ENCODE measurements at places on chromosomes 2 and 18.

GRCh38 chr2:108907822-108908712 lies 81.0 kb downstream of the EDAR start:
- no peak for DNase-seq

DNA sequence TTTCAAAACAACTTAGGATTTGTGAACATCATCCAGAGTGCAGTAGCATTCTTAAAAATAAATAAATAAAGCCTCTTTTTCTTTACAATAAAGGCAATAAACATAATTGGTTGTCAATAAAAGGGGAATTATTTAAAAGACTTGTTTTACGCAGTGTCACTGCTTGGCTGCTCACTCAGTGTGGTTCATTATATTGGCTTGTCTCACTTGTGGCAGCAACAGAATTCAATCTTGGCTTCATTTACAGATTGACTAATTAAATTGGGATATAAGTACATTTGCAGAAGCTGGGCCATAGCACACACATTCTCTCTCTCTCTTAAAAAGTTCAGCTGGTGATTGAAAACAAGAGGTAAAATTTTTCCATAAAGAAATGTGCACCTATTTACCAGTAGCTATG lies 1027.6 kb downstream of the LRP1B start:
- no peak for DNase-seq

DNA sequence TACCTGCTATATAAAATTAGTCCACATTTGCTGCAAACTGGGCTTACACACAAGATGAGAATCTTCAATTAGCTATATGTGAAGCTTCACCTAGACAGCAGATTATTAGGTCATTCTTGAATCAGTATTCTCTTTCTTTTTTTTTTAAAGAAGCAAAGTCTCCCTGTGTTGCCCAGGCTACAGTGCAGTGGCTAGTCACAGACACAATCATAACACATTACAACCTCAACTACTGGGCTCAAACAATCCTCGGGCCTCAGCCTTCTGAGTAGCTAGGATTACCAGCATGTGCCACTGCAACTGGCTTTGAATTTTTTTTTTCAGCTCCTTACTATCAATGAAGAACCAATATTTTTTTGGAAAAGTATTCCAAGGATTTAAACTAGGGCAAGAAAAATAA lies 30.5 kb downstream of the OLA1 start:
- DNase-seq, result no peak

GRCh38 chr2:71512386-71512785 lies 59.0 kb downstream of the DYSF start:
- no peak for DNase-seq

GRCh38 chr2:176638167-176639015 lies 369.1 kb downstream of the MTX2 start:
- peak; percentile 55 for DNase-seq

GRCh38 chr2:240996834-240997140 lies 1.6 kb upstream of the SNED1 start:
- DNase-seq, result no peak

GRCh38 chr2:118769707-118770400 lies 77.6 kb downstream of the EN1 start:
- DNase-seq, result no peak

- no peak for DNase-seq
Measured at GRCh38 chr2:111984213-111984604, 70.9 kb upstream of the TMEM87B start.

DNA sequence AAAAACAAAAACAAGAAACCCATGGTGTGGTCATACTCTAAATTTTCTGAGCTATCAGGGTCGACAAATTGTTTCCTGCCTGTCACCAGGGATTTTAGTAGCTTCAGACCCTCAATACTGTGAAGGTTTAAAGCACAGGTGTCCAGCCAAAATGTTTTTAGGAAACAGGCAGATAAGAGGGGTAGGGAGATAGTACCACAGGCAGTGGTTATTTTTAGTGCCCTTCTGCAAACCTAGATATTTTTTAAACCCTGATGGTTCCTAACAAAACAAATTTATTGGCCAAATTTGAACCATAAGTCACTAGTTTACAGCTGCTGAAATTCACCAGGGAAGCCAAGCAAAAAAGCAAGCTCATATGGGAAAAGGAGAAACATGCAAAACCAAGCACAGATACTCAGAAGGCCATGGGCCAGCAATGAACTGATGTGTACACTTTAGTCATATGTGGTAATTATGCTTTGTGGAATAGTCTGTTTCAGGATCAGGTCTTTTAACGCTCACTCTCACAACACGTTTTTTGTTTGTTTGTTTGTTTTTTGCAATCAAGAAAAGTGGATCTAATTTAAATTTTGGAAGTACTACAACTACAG lies 156.8 kb upstream of the STK17B start:
- no peak for DNase-seq
